IPS DF 6.9 (cell line): ENCODE measurements at places on chromosomes 11 and 22.

GRCh38 chr11:35318977-35319925 lies 100.1 kb downstream of the SLC1A2 start:
- DNase-seq = no peak

GRCh38 chr11:85590848-85591483 lies 36.2 kb downstream of the DLG2 start:
- DNase-seq = no peak

DNA sequence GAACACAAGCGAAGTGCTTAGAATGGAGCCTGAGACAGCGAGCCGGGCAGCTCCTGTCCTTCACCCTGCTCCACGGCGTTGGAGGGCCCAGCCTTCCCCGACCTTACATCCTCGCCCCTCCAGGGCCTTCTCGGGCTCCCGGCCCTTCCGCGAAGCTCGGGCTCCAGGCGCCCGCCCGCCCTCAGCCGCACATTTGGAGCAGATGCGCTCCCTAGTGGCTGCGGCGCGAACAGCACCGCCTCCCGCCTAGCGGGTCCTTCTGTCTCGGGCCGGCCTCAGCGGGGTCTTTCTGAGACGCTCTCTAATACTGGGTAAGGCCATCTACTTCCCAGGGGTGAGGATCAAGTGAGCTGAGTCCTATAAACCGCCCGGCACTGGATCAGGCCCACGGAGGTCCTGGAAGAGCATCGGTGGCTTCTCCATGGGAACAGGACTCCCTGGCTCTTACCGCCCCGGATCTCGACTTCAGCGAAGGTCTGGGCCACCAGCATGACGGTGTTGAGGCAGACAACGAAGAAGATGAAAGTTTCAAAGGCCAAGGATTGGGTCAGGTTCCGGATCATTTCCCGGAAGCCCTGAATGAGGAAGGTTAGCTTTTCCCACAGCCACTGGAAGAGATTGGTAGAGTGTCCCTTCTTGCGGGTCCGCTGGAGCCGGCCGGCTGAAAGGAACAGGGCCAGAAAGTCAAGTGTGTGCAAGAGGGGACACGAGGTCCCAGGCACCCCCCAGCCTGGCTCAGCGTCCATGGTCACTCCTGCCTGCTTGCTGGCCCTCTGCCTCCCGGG lies 3.7 kb downstream of the CATSPER1 start:
- peak; percentile 68 for DNase-seq

DNA sequence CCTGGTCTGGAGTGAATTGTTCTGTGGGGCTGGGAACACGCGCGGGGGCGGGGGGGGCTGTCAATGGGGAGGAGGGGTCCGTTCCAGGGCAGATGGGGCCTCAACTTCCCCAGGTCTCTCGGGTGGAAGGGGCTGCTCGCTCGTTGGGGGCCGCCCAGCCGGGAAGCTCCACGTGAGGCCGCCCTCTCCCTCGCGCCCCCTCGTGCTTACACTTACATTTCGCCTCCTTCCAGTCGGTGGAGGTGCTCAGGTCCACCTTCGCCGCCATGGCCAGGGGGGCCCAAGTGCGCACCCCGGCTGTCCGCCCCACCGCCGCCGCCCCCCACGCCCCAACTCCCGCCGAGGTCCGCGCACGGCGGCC lies 452 bp downstream of the MACROD1 start:
- no peak for DNase-seq
